Activated T-helper 17 cell treated with anti-CD3 and anti-CD28 coated beads, Interleukin-2, amount 50 U/mL, for 72 hours (primary cell): ENCODE measurements at places on chromosomes 2 and 18.
A peak's percentile ranks its signal among the peaks of the same experiment; 100 is the strongest.

- peak overlapping the region; percentile 71 for H3K27ac ChIP-seq
- H3K27me3 ChIP-seq, result no peaks in the 10 kb centered on the region
- peaks cover 21% of the 10 kb centered on the region for H3K36me3 ChIP-seq
- ATAC-seq, result peak; percentile 92
- peak overlapping the region; percentile 75 for H3K4me3 ChIP-seq
Measured at GRCh38 chr18:24033641-24034412, 19.3 kb downstream of the TTC39C start.

DNA sequence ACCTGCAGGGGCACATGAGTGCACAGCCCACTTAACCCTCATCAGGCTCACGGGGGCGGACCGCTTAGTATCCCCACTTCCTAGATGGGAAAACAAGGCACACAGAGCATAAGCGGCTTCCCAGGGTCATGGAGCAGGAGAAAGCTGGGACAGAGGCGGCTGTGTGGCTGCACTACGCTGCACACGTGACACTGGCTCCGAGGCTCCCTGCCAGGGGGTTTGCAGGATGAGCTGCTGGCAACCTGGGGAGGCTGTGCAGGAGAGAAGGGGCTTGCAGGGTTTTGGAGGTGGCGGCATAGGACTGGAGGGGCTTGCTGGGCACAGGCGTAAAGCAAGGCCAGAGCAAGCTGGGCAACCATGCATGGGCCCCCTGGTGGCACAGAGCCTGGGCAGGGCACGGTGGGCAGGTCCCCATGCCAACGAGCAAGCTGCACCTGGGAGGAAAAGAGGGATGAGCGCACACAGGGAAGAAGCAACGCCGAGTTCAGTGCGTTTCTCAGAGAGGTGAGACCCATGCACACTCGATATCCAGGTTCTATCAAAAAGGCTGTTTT, 268.6 kb downstream of the HDAC4 start:
- no peak for ATAC-seq
- no peak overlapping the region for H3K27ac ChIP-seq
- H3K27me3 ChIP-seq, result no peaks in the 10 kb centered on the region
- peaks cover 87% of the 10 kb centered on the region for H3K36me3 ChIP-seq
- no peak overlapping the region for H3K4me3 ChIP-seq
- no peaks in the 10 kb centered on the region for H3K4me1 ChIP-seq

GRCh38 chr2:233209533-233210171, 41.8 kb upstream of the ATG16L1 start:
- H3K36me3 ChIP-seq, result peaks cover 21% of the 10 kb centered on the region
- H3K4me1 ChIP-seq, result peaks cover 10% of the 10 kb centered on the region
- no peaks in the 10 kb centered on the region for H3K27me3 ChIP-seq
- H3K27ac ChIP-seq, result peak overlapping the region; percentile 57
- H3K4me3 ChIP-seq, result no peak overlapping the region

DNA sequence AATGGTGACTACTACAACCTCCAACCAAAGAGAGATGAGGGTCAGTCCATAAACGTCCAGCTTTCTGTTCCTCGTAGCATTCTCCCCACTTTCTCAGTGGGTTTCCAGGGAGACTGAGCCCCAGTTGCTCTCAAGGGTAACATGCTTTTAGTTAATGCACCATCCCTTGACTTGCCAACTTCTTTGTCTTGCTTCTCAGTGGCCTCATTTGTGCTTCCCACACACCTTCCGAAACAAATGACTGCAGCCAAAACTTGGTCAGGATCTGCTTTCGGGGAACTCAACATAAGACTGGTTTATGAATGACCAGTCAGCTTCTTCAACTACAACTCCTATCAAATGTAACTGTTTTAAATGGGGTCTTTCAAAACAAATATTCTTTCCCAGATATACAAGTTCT, 94.1 kb downstream of the COL6A3 start:
- H3K4me3 ChIP-seq, result no peak overlapping the region
- ATAC-seq, result no peak
- H3K36me3 ChIP-seq, result no peaks in the 10 kb centered on the region

- peak overlapping the region; percentile 37 for H3K27ac ChIP-seq
- H3K4me3 ChIP-seq, result no peak overlapping the region
- H3K36me3 ChIP-seq, result peaks cover 98% of the 10 kb centered on the region
- peaks cover 11% of the 10 kb centered on the region for H3K4me1 ChIP-seq
Measured at GRCh38 chr2:152657043-152657442, 60.2 kb downstream of the PRPF40A start.

DNA sequence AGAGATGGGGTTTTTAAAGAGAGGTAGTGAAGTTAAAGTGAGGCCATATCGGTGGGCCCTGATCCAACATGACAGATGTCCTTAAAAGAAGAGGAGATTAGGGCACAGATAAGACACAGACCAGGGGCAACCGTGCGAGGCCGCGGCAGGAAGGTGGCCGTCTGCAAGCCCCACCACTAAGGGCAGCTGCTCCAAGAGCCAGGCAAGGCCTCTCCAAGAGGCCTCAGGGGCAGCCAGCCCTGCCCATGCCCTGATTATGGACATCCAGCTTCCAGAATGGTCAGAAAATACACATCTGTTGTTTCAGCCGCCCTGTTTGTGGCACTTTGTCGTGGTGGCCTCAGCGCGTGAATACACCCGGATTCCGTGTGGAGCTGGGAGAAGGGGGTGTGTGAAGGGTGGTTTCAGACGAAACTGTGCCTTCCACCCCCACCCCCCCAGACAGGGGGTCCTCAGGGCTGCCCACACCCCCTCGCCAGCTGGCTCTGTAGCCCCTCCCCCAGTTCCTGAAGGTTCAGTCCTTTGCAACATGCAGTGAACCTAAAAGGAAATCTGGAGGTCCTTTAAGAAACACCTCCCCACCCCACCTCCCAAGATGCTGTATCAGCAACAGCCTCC, 74.1 kb upstream of the SMAD7 start:
- H3K4me1 ChIP-seq, result no peaks in the 10 kb centered on the region
- H3K27me3 ChIP-seq, result no peaks in the 10 kb centered on the region
- no peaks in the 10 kb centered on the region for H3K36me3 ChIP-seq
- no peak overlapping the region for H3K4me3 ChIP-seq
- ATAC-seq, result no peak
- no peak overlapping the region for H3K27ac ChIP-seq

GRCh38 chr2:30789670-30790210, 17.5 kb downstream of the CAPN13 start:
- no peaks in the 10 kb centered on the region for H3K4me1 ChIP-seq
- H3K27ac ChIP-seq, result no peak overlapping the region
- no peaks in the 10 kb centered on the region for H3K36me3 ChIP-seq

GRCh38 chr2:64212346-64212745, 68.1 kb upstream of the PELI1 start:
- H3K4me3 ChIP-seq, result peak overlapping the region; percentile 89
- no peaks in the 10 kb centered on the region for H3K27me3 ChIP-seq
- peaks cover 40% of the 10 kb centered on the region for H3K4me1 ChIP-seq

- no peak for ATAC-seq
- peaks cover 9% of the 10 kb centered on the region for H3K36me3 ChIP-seq
- H3K4me1 ChIP-seq, result peaks cover 7% of the 10 kb centered on the region
- no peak overlapping the region for H3K27ac ChIP-seq
Measured at GRCh38 chr2:19987936-19988335, 2.0 kb downstream of the WDR35 start.

- H3K27ac ChIP-seq, result no peak overlapping the region
- no peak overlapping the region for H3K4me3 ChIP-seq
- H3K4me1 ChIP-seq, result no peaks in the 10 kb centered on the region
- no peaks in the 10 kb centered on the region for H3K36me3 ChIP-seq
Measured at GRCh38 chr18:10588975-10589374, 63.1 kb downstream of the NAPG start.

GRCh38 chr18:52435301-52435700, 95.3 kb downstream of the DCC start:
- H3K4me1 ChIP-seq, result no peaks in the 10 kb centered on the region
- H3K27ac ChIP-seq, result no peak overlapping the region
- H3K36me3 ChIP-seq, result no peaks in the 10 kb centered on the region
- no peak for ATAC-seq

DNA sequence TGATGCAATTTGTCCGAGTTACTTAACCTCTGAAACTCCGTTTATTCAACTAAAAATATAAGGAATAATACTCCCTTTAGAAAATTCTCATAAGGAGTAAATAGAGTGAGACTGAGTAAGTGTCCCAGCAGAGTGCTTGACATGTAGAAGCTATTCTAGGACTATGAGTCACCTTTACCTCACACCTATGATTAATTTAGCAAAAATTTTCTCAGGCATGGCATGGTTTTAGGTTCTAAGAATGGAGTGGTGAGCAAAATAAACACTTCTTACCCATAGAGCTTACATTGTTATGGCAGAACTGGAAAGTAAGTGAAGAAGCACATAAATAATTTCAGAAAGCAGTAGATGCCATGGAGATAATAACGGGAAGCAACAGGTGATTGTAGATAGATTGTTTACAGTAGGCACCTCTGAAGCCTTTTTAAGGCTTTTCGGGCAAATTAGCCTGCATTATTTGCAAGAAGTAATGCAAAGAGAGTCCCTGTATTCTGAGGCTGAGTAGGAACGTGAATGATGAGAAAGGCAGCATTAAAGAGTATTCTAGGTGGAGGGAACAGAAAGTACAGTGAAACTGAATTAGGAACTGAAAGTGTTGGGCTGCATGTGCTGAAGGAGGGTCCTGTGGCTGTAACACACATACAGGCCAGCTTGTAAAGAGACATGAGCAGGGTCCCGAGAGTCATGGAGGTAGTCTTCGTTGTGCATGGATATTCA, 209.2 kb downstream of the ZNF407 start:
- peak overlapping the region; percentile 25 for H3K27ac ChIP-seq
- no peak overlapping the region for H3K4me3 ChIP-seq
- H3K27me3 ChIP-seq, result no peaks in the 10 kb centered on the region
- H3K36me3 ChIP-seq, result peaks cover 16% of the 10 kb centered on the region
- ATAC-seq, result peak; percentile 96

DNA sequence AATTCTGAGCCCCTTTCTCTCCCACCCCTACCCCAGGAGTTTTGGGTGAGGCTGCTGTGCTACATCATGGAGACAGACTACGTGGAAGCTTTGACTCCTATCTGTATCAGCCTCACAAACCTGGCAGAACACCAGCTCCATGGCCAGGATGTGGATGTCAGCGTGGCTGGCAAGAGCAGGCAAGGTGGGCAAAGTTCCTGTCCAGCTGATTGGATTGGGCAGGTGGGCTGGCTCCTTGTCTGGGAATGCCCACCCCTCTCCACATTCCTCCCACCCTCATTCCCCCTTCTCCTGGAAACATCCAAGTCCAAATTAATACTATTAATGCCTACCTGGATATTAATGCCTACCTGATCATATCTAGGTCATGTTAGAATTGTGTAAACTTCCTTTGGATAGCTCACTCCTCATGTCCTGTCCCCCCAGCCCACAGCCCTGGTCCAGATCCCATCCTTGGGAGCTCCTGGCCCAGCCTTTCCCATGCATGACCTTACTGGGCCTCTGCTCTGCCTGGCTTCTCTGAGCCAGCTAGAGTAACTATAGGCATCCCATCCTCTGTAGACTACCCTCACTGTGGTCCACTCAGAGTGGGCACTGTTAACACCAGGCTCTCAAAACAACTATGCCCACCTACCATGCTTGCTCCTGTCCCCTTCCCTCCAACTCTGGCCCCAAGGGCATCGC, 24.1 kb downstream of the MROH2A start:
- H3K4me1 ChIP-seq, result no peaks in the 10 kb centered on the region
- no peak overlapping the region for H3K4me3 ChIP-seq
- H3K36me3 ChIP-seq, result no peaks in the 10 kb centered on the region
- H3K27ac ChIP-seq, result no peak overlapping the region

DNA sequence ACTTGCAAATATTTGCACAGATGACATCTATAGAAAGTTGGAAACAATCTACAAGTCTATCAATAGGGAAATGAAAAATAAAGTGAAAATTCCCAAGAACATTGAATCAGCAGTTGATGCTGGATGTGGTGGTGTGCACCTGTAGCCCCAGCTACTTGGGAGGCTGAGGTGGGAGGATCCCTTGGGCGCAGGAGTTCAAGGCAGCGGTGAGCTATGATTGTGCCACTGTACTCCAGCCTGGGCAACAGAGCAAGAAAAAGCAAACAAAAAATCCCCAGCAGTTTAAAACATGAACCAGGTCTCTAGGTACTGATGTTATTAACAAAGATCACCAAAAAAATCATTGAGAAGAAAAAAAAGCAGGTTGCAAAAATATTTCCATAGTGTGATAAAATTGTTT, 15.4 kb upstream of the NDUFV2 start:
- H3K36me3 ChIP-seq, result peaks cover 80% of the 10 kb centered on the region
- H3K27ac ChIP-seq, result peak overlapping the region; percentile 100
- ATAC-seq, result no peak

DNA sequence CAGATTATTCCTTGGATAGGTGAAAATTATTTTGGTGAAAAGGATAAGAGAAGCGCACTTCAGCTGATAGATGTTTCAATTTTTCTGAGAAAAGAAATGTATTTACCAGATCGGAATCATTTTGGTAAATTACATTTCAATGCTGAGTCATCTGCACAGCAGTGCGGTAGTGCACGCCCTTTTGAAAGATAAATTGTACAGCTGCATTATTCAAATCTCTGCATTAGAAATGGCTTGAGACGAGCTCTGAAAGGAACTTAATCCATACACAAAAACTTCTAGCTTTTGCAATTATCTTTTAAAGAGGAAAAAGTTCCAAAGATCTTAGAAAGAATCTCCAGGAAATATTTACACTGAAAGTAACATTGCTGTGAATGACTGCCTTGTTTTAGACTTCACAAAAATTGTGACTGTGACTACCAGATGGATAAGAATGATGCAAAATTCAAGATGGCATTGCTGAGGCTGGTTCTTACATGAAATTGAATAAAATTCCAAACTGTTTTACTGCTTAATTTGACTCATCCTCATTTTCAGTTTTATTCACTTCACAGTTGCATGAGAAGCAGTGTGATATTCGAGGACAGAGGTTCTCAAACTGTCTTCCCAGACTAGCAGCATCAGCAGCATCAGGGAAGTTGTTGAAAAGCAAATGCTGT, 161.7 kb downstream of the RND3 start:
- H3K27me3 ChIP-seq, result no peaks in the 10 kb centered on the region
- H3K4me3 ChIP-seq, result no peak overlapping the region
- no peak overlapping the region for H3K27ac ChIP-seq
- H3K4me1 ChIP-seq, result no peaks in the 10 kb centered on the region
- ATAC-seq, result no peak

GRCh38 chr18:28174181-28174905, 2.6 kb downstream of the CDH2 start:
- H3K4me3 ChIP-seq, result no peak overlapping the region
- no peaks in the 10 kb centered on the region for H3K4me1 ChIP-seq
- H3K36me3 ChIP-seq, result peaks cover 12% of the 10 kb centered on the region
- H3K27me3 ChIP-seq, result peaks cover 27% of the 10 kb centered on the region
- no peak for ATAC-seq

DNA sequence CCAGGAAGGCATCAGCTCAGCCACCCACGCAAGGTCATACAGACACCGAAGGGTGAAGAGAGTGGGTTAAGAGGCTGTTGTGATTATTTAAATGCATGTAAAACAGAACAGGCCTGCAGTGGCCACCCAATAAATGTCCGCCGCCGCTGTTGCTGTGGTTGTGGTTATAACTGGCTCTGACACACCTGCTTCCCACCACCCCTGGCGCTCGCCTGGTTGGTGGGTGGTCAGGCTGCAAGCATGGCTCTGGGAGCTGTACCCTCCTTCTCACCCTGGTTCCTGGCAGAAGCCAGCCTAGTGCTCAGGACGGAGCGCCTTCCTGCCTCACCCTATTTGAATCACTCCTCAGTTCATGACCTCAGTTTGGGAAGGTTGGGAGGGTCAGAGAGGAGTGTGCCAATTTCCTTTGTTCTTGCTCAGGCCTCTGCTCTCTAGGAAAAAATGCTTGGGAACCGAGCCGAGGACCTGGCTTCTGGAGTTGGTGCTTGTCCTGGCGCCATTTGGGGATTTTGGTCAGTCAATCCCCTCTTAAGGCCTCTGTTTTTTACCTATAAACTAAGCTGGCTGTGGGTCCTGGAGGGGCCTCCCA, 5.3 kb upstream of the CRYBA2 start:
- peaks cover 38% of the 10 kb centered on the region for H3K27me3 ChIP-seq
- H3K36me3 ChIP-seq, result no peaks in the 10 kb centered on the region
- H3K27ac ChIP-seq, result no peak overlapping the region
- ATAC-seq, result no peak
- no peak overlapping the region for H3K4me3 ChIP-seq
- H3K4me1 ChIP-seq, result peaks cover 4% of the 10 kb centered on the region
